ENCODE measurements at places on chromosomes 1 and 21.

DNA sequence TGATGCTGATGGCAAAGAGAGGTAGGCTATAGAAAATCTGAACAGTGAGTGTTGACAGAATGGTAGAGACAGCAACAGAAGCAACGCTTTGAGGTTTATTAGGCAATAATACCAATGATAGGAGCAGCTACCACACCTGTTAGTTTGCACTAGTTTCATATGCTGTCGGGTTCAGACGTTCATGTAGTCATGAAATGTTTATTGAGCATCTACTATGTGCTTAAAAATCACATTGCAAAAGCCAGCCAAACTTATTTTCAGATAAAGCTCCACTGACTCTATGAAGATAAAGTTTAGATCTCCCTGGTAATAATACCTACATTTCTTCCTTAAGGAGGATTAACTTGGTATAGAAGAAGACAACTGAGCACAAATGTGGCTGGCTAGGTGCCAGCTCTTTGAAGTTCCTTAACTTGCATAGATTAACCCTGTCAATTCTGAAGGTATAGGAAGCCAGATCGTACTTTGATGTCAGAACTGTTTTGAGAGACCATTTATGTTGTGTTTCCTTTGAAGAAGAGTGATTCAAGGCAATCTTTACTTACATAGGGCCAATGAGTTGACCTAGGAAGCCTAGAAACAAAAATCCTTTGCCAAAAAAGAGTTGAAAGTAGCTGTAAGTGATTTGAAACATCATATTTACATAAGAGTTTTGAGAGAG is 71.5 kb downstream of the DISP1 start:
- DNase-seq: no peak

DNA sequence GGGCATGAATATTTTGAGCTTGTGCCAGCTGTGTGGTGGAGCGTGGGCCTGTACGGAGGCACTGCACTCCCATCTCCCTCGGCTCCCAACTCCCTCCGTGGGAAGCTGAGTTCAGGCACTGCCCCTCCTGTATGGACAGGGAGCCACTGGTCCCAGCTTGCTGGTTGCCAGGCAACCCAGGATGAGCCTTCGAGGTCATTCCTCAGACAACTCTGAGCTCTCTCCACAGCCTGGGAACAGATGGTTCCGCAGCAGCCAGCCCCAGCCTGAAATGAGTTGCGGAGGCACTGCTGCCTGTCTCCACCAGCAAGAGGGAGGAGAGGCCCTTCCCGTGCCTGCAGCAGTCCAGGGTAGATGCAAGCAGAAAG is 58.4 kb upstream of the TENT5B start:
- no peak for DNase-seq

- no peak for DNase-seq
Observed at GRCh38 chr1:203126151-203126865, 1.2 kb upstream of the ADORA1 start.

DNA sequence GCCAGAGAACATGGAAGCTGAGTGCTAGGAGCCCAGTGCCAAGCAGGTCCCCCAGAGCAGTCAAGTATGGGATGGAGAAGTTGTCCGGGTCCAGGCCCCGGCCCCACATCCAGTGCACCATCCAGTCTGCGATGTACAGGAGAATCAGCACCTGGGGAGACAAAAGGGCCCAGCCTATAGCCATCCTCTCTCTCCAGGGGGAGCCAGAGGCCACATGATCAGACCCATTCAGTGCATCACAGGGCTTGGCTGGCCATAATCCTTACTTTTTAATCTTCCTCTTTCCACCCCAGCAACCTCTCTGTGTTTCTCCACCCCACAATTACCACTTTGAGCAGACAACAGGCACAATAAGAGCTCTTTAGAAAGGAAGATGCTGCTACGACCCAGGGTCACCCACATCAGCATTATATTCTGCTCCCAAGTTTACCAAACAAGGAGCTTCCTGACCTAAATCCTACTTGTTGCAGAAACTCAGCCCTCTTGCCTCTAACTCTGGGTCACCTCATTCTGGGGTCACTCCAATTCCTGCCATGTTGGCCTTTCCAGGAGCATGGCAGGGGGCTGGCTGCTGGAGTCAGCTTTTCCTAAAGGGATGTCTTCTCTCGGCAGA is 16.4 kb upstream of the RAB29 start:
- DNase-seq: peak; percentile 21

GRCh38 chr21:35641271-35642016 is 418.9 kb downstream of the SETD4 start:
- DNase-seq: no peak

GRCh38 chr1:213296558-213296957 is 245.5 kb downstream of the RPS6KC1 start:
- no peak for DNase-seq

GRCh38 chr1:234745844-234746797 is 136.1 kb upstream of the IRF2BP2 start:
- DNase-seq: no peak

Measured in substantia nigra (tissue), 51 donors.